Stimulated activated CD4-positive, alpha-beta T cell treated with anti-CD3 and anti-CD28 coated beads, Interleukin-15, amount 100 ng/mL, for 1 hour (primary cell): ENCODE measurements at places on chromosomes 12 and 14.
A peak's percentile ranks its signal among the peaks of the same experiment; 100 is the strongest.

DNA sequence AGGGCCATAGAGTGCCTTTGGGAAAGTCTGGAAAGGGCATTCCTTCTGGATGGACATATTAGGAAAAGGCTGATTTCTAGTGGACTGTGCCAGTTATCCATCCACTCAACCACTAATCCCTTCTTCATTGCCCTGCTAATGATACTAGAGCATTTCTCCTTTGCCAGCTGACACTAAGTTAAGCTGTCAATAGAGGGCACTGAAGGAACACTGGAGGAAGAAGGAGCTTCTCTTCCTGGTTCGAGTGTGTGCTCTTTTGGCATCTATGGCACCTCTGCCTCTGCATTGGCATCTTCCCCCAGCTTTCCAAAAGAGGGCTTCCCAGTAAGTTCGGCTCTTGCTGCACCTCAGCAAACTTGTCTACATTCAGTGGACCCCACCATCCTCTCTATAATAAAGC lies 165.4 kb downstream of the DERA start:
- no peak for DNase-seq

- DNase-seq = no peak
Observed at GRCh38 chr14:54312166-54312801, 84.5 kb upstream of the CDKN3 start.

- no peak for DNase-seq
Observed at GRCh38 chr12:65838330-65838976, 14.2 kb downstream of the HMGA2 start.

GRCh38 chr12:50806176-50806575 lies 36.5 kb upstream of the TMPRSS12 start:
- no peak for DNase-seq

GRCh38 chr14:90091393-90091792 lies 29.6 kb downstream of the KCNK13 start:
- no peak for DNase-seq

- DNase-seq = no peak
Observed at GRCh38 chr14:54366736-54367735, 29.8 kb upstream of the CDKN3 start.

DNA sequence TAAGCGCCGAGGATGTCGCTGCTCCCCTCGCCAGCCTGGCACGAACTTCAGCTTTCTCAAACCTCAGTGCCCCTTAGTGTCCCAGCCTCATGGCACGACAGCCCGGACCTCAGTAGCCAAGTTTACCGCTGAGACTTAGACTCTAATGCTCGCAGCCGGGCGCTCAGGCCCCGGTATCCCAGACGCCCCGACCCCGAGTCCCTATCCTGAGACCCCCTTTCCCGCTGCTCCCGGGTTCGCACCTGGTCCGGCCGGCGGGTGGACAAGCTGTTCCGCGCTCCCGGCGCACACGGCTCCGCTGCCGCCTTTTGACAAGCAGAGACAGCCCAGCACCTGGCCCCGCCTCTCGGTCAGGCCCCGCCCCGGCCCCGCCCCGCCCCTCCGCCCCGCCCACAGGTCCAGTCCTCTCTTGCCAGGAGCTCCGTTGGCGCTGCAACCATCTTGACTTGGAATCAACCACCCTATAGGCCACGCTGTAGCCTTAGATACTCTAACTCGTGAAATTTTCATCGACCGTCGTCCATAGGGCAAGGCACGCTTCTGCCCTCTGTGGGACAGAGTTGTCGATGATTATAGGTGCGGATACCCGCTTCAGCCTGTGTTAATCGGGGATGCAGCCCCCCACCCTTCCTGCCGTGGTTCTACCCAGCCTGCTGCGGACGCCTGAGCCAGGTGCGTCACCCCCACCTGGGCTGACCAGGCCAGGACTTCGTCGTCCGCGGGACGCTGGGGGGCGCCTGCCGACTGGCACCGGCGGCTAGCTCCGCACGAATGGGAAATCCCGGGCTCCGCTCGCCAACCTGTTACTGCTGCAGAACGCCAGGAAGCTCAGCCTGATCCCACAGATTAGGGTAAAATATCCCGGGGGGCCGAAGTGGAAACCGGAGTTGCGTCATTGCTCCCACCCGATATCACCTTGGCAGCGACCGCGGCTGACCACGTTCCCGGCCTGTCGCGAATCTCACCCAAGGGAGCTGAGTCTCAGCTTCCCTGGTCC lies at the start of gene VDR:
TSS of gene VDR (minus strand) at position 282 of the 997 bp plus-strand sequence. CDS start 25,881 bp downstream, outside the sequence.
- DNase-seq = peak; percentile 54

GRCh38 chr12:9674226-9674590 lies 4.7 kb downstream of the CLEC2D start:
- no peak for DNase-seq

- no peak for DNase-seq
Observed at GRCh38 chr12:92879698-92880322, 49.3 kb downstream of the EEA1 start.

DNA sequence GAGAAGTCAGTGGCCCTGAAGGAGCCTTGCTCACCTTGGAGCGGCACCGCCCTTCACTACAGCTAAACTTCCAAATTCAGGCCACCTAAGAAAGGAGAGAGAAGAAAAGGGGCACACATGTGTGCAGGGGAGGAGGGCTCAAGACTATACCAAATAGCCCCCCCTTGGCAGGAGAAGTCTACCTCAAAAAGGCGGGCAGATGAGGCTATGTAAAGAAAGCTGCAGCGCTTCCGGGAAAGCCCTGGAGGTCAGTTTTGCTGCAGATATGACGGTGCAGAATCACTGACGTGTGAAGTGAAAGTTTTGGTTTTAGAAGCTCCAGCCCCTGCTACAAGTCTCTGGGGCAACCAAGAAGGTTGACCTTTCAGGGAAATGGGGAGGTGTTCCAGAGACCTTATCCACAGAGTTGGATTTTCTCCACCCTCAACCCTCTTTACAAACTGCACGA lies 48.2 kb upstream of the PNMA1 start:
- DNase-seq = no peak

DNA sequence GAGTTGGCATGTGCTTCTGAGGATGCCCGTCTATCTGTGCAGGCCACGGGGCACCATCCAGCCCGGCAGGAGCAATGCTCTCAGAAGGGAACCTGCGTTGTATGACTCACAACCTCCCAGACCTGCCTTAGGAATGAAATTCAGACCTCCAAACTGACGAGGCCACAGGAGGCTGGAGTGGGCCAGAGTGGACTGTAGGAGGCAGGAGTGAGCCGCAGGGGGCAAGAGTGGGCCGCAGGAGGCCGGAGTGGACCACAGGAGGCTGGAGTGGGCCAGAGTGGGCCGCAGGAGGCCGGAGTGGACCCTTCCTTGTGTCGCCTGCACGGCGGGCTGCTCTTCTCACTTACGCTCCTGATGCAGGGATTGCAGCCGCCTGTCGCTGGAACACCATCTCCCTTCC lies 11.1 kb upstream of the FBRSL1 start:
- DNase-seq = no peak

DNA sequence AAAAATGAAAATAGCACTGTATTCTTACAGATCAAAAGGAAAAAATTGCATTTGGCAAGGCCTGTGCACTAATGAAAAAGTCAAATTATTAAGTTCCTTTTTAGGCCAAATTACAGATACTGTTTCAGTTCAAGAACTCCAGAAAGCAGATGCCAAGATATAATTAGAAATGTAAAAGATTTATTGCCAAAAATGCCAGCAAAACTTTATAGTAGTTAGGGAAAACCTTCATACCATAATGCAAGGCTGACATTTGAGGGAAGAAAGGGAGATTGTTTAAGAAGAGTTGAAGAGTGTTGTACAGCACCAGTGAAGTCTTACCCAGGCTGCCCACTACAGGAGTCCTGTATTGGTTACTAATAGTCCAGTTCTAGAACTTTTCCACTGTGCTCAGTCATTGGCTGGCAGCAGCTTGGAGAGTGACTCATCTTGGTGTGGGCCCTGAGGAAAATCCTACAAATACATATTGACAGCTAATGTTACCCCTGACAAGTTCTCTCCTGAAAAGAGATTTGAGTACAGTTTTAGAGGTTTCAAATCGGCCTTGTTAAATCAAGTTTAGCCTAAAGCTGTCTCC lies 600.4 kb downstream of the C12orf50 start:
- DNase-seq = no peak

DNA sequence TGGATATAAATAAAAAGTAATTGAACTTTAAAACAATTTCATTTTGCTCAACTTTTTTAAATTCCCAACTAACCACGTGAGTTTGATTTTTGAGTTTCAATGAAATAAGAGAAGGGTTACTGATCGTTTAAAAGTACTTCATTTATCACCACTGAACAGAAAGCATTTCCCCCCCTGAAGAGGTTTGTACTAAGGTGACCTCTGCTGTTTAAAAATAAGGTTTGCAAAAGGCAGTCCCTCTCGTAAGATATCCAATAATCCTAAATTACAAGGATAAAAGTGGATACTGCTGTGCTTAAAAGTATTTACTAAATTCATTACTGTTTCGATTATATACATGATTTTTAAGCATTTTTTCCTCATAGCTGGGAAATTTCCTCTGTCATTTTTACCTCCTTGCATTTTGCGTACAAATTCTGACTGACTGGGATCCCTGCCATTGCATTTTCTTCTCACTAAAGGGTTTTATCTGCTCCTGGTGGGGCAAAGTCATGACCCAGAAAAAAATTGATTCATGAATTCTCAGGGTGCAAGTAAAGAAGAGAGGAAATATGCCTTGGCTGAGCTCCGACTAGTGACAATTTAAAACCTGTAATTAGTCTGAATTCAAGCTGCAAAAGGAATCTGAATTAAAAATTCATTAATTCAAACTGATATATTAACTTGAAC lies 463.8 kb downstream of the PRKD1 start:
- DNase-seq = no peak

DNA sequence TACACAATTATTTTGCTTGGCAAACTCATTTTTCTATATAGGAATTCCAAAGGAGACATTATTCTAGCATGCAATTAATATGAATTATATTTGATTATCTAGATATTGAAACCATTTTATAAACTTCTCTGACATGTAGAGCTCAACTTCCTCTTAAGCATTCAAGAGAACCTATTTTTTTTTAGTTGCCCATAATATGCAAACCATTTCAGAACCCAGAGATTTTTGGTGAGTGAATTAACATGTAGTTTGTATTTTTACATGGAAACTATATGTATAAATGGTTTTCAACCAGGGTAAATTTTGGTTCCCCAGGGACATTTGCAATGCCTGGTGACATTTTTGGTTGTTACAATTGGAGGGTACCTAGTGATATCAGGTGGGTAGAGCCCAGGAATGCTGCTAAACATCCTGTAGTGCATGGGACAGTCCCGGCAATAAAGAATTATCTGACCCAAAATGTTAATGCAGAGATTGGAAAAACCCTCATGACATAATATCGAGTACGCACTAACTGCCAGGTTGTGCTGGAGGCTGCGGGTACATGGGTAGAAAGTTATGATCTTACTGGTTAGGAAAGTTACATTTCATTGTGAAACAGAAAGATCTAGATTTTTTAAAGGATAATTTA lies 338.9 kb upstream of the GARIN2 start:
- DNase-seq = no peak

- DNase-seq = no peak
Observed at GRCh38 chr12:108298761-108299275, 40.3 kb downstream of the CMKLR1 start.

GRCh38 chr14:101426466-101426865 lies 134.8 kb upstream of the DIO3 start:
- DNase-seq = no peak

- no peak for DNase-seq
Observed at GRCh38 chr12:122966743-122967550, 684 bp upstream of the ABCB9 start.

GRCh38 chr14:76715101-76715500 lies 46.2 kb upstream of the VASH1 start:
- DNase-seq = no peak

DNA sequence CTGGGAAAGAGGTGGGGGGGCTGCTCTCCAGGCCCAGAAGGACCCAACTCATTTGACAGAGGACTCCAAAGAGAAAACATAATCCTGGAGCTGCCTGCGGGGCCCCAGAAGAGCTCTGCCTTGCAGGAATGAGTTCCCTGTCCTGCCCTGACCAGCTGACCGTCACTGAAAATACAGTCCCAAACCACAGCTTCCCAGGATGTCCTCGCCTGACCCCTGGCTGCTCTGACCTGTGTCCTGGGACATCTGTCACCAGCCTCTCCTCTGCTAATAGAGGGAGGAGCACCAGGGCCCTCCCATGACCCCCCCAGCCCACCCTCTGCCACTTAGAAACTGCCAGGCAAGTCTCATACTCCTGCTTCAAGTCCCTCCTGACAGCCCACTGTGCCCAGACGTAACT lies 9.8 kb downstream of the FIGNL2 start:
- DNase-seq = no peak

GRCh38 chr12:9323144-9323681 lies 115.0 kb upstream of the PZP start:
- no peak for DNase-seq

DNA sequence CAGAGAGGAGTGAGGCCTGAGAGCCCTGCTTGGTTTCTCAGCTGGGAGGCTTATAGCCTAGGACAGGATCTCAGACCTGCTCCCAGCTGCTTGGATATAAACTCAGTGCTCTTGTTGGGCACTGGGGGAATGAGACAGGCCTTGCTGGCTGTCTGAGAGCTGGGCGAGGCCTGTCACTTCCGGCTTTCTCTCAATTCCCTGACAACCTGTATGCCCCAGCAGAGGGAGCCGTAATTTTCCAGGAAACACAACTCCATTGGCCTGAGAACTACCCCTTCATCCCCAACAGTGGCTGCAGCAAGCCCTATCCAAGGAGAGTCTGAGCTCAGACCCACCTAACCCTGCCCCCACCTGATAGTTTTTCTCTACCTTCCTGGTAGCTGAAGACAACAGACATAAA lies 258.3 kb upstream of the STXBP6 start:
- no peak for DNase-seq

DNA sequence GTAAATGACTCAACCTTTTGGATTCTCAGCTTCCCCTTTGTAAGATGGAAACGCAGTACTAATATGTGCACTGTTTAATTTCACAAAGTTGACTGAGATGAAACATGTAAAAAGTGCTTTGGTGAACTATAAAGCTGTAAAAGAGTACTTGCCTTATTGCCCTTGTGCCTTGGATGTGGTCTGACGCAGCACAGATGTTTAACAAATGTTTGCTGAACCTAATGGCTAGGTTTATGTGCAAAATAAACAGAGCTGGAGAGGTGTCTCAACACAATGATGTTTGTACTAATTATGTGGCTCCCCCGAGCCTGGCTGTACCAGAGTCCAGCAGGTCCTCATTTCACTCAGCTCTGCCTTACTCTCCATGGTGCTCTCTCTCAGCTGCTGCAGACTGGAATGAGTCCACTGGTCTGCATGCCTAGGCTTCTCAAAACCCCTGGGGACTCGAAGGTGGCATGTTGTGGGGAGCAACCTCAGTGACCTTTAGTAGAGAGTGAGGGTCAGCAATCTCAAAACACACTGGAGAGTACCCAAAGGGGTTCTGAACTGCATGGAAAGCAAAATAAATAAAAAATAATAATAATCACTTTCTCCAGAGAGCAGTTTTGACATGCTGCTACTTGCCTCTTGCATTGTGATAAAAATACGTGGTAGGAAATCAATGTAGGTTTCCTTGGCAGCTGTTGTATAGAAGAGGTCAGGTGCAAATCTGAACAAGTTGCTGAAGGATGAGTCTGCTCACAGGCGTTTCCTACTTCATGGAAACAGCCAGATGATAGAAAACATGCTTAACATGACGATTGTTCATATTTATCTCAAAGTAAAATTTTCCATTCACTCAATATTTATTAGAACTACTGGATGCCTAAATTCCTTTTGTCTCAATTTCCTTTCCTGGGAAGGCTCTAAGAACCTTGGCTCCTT lies 8.5 kb upstream of the AMIGO2 start:
- no peak for DNase-seq
